ENCODE measurements at places on chromosomes 3 and 15.

- DNase-seq = no peak
Observed at GRCh38 chr3:126896067-126896441, 86.9 kb upstream of the PLXNA1 start.

DNA sequence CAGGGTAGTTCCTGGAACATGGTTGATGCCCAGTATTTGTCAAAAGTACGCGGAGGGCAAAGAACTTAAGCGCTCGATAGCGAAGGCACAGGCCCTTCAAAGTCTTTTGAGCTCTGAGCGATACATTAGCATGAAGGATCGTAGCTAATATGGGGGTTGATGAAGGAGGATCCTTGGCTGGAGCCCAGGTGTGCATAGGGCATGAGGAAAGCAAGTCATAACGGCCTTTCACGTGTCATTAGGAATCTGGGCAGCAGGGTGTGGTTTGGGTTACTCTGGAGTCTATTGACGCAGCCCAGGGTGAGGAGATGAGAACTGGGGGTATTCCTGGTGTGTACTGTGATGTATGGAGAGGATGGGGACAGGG is 31.7 kb downstream of the SPINK8 start:
- peak; percentile 16 for DNase-seq

GRCh38 chr3:182683858-182684257 is 109.4 kb upstream of the ATP11B start:
- DNase-seq = no peak

- DNase-seq = no peak
Observed at GRCh38 chr3:127746400-127747057, 73.8 kb downstream of the ABTB1 start.

DNA sequence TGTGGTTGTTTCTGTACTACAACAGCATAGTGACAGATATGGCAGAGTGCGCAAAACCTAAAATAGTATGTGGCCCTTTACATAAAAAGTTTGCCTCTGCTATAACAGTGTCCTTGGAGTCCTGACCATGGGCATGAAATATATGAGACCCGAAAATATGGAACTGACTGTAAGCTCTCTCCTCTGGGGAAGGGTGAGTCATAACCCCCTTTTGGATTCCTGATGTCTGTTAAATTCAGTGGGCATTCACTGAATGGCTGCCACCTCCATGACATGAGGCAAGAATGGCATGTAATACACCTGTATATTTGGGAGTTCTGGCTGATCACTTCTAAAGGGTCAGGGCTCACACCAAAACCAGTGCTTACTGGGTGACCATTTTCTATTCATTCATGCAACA is 6.1 kb downstream of the TBC1D2B start:
- no peak for DNase-seq

GRCh38 chr3:23928524-23928923 is 11.6 kb downstream of the RPL15 start:
- DNase-seq = no peak

GRCh38 chr3:172770382-172770781 is 19.9 kb downstream of the ECT2 start:
- DNase-seq = no peak

DNA sequence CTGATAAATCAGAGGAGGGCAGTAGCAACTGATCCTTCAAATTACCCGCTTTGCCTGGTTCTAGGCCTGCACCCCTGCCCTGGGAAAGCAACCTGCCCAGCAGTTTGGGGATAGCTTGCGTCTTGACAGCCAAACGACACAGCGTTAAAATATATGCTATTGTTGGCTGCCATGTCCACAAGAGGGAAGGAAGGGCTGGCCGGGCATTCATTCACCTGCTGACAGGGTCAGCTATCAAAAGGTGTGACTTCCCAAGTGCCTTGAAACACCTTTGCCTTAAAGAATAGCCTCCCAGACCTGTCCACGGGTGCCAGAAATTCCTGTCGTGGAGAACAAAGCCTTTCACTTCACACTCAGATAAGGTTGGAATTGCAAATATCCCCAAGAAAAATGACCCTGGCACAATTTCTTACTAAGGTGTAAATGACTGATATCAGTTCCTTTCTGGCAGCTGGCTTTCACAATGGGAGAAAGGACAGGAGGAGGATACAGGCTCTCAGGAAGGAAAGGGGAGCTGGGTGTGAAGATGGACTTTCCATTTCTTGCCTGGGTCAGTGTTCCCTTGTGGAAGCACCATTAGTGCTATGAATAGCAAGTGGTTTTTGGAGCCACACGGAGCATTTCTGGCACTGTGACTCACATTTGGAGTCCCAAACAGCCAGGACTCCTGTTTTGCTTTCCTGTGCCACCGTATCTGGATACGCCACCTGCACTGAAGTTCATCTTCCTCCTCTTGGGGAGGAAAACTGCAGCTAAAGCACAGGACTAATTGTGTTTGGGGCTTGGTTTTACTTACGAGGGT is 19.2 kb downstream of the ALDH1A3 start:
- no peak for DNase-seq

DNA sequence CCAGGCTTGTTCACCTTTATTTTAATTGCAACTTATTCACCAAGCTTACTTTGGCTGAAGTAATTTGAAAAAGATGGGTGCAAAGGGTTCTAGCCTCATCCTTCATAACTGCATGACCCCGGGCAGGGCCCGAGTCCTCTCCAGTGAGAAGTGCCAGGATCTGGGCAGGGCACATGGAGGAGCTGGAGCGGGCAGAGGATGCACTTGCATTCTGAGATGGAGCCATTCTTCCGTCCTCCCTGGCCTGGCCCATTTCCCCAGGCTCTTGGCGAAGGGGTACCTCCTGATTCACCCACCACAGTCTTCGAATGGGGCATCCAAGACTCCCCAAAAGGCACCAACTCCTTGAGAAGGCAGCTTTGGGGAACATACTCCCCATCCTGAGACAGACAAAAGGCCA is 22.5 kb upstream of the PLXND1 start:
- DNase-seq = no peak

- no peak for DNase-seq
Observed at GRCh38 chr15:52709187-52709981, 30.2 kb upstream of the ATOSA start.

DNA sequence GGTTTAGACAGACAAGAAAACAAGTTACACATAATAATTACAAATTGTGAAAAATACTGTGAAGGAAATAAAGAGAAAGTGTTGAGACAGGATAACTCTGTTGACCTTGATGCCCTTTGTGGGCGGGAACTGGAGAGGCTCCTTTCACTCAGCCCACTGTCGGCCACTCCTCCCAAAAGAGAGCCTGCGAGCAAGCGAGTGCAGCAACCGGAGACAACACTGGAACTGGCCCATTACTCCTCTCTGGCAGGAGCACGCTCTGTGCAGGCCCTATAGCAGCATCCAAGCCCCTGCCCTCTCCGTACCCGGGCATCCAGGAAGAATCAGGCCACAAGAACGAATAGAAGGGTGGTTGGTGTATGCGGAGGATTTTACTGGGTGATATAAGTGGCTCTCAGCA is 16.2 kb upstream of the DUT start:
- no peak for DNase-seq

GRCh38 chr3:127899766-127900165 is 15.3 kb upstream of the KBTBD12 start:
- no peak for DNase-seq

- no peak for DNase-seq
Observed at GRCh38 chr3:151386056-151386455, 1.5 kb upstream of the P2RY12 start.

DNA sequence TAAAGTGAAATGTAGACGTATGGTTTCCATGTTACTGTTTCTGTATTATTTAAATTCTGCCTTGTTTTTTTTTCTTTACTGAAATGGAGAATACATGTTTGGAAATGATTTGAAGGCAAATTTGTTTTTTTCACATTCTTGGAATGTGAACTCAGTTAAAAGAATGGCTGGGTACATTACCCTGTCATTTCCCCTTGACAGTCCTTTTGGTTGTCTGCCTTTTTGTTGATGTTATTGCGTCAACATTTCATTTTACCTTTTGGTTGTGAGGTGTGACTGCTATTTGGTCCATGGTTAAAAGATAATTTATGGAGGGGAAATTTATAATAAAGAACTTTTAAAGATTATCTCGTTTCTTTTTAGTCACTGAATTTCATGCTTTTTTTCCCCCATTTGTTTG is 3.2 kb upstream of the GPR171 start:
- DNase-seq = no peak

DNA sequence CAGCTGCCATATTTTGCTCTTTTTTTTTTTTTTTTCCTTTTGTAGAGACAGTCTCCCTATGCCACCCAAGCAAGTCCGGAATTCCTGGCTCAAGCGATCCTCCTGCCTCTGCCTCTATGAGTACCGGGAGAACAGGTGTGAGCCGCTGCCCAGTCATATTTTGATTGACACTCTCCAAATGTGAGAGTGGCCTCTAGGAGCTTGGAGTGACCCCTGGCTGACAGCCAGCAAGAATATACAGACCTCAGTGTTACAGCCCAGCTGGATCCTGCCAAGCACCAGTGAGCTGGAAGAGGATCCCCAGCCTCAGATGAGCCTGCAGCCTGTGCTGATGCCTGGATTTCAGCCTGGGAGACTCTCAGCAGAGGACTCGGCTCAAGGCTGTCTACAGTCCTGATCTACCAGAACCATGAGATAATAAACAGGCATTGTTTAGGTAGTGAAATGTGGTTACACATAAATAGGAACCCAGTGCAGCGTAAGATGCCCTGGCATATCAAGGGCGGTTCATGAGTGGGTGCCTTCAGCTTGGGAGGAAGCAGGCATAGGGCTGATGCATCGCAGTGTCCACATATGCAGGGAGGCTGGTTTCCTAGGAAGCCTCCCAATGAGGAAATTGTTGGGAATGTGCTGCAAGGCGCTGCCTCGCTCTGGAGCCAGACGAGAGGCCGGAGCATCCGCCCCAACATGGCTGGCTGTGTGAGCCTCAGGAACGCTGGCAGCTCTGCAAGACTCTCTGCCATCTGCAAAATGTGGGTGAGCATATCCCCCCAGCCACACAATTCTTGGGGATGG is 38.9 kb upstream of the ATP10A start:
- no peak for DNase-seq

GRCh38 chr15:70539912-70540530 is 223.3 kb downstream of the UACA start:
- no peak for DNase-seq

GRCh38 chr3:57081173-57081572 is 20.7 kb downstream of the SPATA12 start:
- no peak for DNase-seq

GRCh38 chr3:28900301-28900700 is 380.6 kb upstream of the RBMS3 start:
- no peak for DNase-seq

GRCh38 chr3:853489-853888 is 239.3 kb upstream of the CNTN6 start:
- DNase-seq = no peak

DNA sequence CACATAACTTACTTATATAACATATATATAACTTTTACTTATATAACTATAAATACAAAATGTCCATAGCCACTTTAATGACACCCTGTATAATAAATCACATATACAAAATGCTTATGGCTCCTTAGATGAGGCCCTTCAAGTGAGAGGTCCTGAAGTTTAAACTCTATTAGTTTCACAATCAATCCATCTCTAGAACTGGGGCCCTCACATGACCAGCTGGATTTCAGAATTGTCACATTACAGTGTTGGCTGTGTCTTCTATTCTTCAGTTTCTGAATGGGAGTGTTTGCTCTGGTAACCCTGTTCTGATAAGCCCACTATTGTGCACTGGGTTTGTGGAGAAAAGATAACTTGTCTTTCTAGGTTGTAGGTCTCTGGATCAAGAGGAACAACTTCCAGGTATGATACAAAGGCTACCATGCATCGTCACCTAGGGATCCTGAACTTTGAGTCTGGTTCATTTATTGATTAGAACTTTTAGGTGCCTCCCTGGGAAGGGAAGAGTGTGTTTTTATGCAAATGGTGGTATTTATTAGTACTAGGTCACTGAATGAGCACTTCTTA is 107.9 kb downstream of the DNAH12 start:
- no peak for DNase-seq

DNA sequence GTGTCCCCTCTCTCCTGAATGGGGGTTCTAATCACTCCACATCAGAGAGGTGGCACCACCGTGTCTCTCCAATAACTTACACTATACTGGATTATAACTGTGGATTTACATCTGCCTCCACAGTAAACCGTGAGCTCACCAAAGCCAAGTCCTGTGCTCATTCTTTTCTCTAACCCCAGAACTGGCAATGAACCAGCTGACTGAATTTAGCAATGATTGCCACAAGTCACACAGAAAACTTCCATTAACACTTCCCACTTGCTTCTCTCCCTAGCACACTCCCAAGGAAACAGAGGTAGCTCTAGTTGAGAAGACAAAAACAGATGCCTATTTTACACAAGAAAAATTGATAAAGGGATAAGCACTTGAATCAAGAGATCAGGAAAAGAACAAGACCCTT is 361.3 kb downstream of the ULK4 start:
- no peak for DNase-seq

GRCh38 chr15:55402707-55403106 is 5.5 kb downstream of the CCPG1 start:
- DNase-seq = no peak

GRCh38 chr3:193819117-193820010 is 226.4 kb downstream of the OPA1 start:
- DNase-seq = no peak

DNA sequence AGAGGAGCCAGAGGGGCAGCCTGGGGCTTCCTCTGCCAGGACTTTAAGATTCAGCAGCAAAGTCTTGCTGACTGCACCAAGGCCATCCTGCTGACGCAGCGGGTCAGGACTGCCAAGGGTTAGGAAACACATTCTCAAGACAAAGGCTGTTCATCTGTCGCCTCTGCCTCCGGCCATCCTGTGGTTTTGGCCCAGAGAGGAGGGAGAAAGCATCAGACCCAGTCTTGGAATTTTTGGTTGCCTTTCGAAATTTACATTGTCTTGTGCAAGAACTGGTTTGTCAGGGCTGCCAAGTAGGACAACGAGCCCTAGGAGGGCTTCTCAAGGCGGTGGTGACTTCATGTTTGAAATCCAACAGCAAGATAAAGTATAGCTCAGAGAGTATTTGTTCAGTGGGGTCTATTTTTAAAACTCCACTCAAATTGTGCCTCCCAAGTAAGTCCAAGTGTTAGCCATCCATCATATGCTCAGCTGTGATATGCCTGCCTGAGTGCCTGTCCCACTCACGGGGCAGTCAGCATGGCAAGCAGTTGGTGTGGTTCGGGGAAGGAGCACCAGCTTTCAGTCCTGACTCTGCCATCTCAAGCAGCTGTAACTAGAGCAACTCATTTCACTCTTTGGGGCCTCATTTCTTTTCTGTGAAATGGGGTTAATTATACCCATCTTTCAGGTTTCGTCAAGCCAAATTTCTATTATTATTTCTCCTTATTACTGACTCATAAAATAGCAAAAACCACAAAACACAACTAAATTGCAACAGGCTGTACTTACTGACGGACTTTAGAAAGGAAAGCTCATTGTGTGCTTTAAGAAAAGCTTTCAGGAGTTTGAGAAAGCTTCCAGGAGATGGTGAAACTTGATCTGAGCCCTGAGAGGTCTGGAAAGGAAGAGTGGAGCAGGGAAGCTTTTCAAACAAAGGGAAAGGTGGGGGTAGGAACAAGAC is 42.4 kb upstream of the RHO start:
- no peak for DNase-seq

- no peak for DNase-seq
Observed at GRCh38 chr15:74006774-74007639, 12.5 kb downstream of the PML start.
